ENCODE measurements at places on chromosomes 16 and 17.

- no peaks in the 10 kb centered on the region for H3K36me3 ChIP-seq
- H3K27me3 ChIP-seq: no peaks in the 10 kb centered on the region
- no peak for DNase-seq
Measured at GRCh38 chr16:49012961-49013726, 268.5 kb downstream of the CBLN1 start.

DNA sequence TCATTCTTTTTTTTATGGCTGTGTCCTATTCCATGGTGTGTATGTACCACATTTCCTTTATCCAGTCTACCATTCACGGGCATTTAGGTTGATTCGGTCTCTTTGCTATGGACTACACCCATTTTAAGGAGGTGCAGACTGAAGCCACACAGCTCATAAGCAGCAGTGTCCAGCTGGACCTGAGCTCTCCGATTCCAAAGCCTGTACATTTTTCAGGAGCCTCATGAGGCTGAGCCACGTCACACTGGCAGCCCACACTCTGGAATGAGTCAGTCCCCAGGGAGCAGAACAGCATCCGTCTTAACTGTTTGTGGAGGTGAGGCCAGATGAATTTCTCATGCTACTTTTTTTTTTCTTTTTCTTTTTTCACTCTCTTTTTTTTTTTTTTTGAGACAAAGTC is 116.1 kb downstream of the C16orf95 start:
- H3K27ac ChIP-seq: no peak overlapping the region
- H3K27me3 ChIP-seq: no peaks in the 10 kb centered on the region
- H3K4me3 ChIP-seq: no peak overlapping the region
- H3K36me3 ChIP-seq: no peaks in the 10 kb centered on the region
- peak; percentile 53 for DNase-seq
- H3K4me1 ChIP-seq: no peaks in the 10 kb centered on the region

GRCh38 chr17:9905902-9906301 is 831 bp upstream of the RCVRN start:
- H3K36me3 ChIP-seq: no peaks in the 10 kb centered on the region
- no peak overlapping the region for H3K27ac ChIP-seq
- peak; percentile 18 for DNase-seq
- no peaks in the 10 kb centered on the region for H3K27me3 ChIP-seq

DNA sequence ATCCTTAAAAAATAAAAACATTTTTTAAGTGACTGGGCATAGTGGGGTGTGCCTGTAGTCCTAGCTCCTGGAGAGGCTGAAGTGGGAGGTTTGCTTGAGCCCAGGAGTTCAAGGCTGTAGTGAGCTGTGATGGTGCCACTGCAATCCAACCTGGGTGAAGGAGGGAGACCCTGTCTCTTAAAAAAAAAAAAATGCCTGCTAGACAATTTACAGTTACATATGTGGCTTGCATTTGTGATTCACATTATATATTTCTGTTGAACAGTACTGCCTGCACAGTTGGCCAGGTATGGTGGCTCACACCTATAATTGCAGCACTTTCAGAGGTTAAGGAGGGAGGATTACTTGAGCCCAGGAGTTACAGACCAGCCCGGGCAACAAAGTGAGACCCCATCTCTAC is 23.4 kb downstream of the CBFB start:
- peaks cover 19% of the 10 kb centered on the region for H3K36me3 ChIP-seq
- H3K4me1 ChIP-seq: peaks cover 5% of the 10 kb centered on the region
- H3K4me3 ChIP-seq: no peak overlapping the region
- H3K27ac ChIP-seq: no peak overlapping the region
- H3K27me3 ChIP-seq: no peaks in the 10 kb centered on the region
- DNase-seq: no peak

DNA sequence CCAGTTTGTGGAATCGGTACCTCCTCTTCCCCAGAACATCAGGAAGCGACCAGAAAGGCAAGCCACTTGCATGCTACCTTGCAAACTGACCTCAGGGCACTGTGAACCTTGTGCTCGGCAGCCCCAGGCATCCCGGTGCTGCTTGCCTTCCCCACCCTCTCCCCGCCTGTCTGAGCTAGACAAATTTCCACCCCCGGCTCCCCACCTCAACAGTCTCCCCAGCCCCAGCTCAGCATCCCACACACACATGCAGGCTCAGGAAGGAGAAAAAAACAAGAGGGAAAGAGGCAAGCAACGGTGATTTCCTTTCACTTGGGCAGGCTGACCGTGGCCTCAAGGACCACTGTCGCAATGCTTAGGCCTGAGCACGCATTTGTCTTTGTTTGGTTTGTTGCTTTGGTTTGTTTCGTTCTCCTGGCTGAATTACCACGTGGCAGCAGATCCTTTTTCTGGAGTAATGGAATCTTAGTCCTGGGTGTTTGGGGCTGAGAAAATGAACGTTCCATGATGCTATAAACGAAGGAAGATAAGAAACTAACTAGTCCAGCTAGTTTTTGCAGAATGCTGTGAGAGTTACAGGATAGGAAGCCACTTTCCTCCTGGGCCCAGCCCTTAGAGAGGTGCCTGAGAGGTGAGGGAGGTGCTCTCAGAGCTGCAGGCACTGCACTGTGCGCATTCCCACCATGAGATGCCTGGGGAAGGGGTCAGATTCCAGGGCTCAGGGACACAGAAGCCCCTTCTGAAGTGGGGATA is 27.9 kb downstream of the SDK2 start:
- no peaks in the 10 kb centered on the region for H3K36me3 ChIP-seq
- no peaks in the 10 kb centered on the region for H3K27me3 ChIP-seq
- no peak for DNase-seq
- H3K4me1 ChIP-seq: peaks cover 35% of the 10 kb centered on the region

- H3K27me3 ChIP-seq: no peaks in the 10 kb centered on the region
- H3K27ac ChIP-seq: no peak overlapping the region
- H3K36me3 ChIP-seq: peaks cover 31% of the 10 kb centered on the region
- no peak overlapping the region for H3K4me3 ChIP-seq
Measured at GRCh38 chr16:30367349-30368009, 2.8 kb downstream of the TBC1D10B start.

DNA sequence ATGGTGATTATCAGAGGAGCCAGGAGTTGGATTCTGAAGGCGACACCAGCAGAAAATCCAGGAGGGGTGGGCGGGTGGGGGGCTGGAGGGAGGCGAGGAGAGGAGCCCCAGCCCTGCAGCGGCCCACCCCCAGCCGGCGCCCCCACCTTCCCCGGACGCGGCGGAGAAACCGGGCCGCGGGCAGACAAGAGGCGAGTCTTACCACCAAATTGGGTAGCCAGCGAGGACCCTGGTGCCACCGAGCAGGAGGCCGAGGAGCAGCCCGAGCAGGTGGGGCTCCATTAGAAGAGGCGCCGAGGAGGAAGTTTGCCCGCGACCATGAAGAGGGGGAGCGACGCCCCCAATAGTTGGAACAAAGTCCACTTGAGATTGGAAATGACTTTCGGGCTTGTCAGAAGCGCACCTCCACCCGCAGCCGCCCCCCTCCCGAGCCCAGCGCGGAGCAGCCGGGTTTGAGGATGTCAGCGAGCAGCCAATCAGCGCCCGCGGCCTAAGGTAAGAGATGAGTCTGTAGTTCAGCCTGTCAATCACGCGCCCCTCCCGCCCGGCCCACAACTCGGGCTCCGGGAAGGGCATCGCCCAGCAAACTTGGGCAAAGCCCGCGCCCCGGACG is at the start of gene WNT3:
Gene WNT3 (minus strand): TSS at position 377 of the 613 bp plus-strand sequence. CDS start 95 bp downstream, at position 282.
- no peak for DNase-seq
- H3K4me3 ChIP-seq: no peak within 1 kb of the TSS
- no peak within 1 kb of the TSS for H3K27ac ChIP-seq
- H3K27me3 ChIP-seq: 0 out of 2 replicates have a peak, but pooled peaks cover 2% of the 10 kb centered on the region
- H3K36me3 ChIP-seq: no peaks in the 10 kb centered on the region

- no peaks in the 10 kb centered on the region for H3K27me3 ChIP-seq
- H3K36me3 ChIP-seq: no peaks in the 10 kb centered on the region
- H3K27ac ChIP-seq: peak overlapping the region; percentile 72
Measured at GRCh38 chr17:8222380-8222629, 11.9 kb upstream of the AURKB start.

DNA sequence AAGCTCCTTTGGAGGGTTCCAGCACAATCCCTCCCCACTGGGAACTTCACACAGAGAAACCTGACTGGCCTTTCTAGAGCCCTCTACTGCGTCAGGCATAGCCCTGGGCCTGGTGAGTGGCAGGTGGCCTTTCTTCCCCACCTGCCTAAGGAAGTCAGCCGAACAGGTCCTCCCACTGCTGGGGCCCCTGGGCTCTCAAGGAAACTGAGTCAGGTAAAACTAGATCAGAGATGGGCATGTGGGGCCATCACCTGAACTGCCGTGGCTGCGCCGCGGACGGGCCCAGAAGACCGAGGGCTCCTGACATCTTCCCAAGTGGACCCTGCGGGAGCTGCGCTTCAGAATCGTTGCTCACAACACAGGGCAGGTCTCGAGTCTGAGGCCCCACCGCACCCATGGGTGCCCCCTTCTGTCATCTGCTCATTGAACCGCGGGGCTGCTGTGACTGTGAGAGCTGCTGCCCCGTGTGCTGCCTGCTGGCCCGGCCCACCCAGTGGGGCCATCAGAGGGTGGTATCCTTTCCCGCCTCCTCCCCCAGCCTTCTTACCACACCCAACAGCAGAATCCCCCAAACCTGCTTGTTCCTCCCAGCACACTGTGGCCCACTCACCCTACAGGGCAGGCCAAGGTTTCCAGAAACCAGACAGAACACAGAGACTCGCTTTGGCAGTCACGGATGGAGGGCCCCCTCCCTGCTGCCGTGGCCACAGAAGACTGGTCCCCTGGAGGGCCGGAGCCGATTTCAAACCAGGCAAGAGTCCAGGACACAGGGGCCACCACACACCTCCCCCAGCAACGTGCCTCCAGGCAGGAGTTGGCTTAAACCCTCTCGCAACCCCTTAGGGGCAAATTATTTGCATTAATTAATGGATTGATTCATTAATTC is 81.1 kb downstream of the TBC1D16 start:
- no peak for DNase-seq
- H3K36me3 ChIP-seq: no peaks in the 10 kb centered on the region
- H3K4me3 ChIP-seq: no peak overlapping the region
- H3K27me3 ChIP-seq: no peaks in the 10 kb centered on the region

GRCh38 chr17:31093866-31094599 is 744 bp upstream of the NF1 start:
- H3K4me3 ChIP-seq: peak overlapping the region; percentile 98
- no peaks in the 10 kb centered on the region for H3K36me3 ChIP-seq
- no peaks in the 10 kb centered on the region for H3K27me3 ChIP-seq

DNA sequence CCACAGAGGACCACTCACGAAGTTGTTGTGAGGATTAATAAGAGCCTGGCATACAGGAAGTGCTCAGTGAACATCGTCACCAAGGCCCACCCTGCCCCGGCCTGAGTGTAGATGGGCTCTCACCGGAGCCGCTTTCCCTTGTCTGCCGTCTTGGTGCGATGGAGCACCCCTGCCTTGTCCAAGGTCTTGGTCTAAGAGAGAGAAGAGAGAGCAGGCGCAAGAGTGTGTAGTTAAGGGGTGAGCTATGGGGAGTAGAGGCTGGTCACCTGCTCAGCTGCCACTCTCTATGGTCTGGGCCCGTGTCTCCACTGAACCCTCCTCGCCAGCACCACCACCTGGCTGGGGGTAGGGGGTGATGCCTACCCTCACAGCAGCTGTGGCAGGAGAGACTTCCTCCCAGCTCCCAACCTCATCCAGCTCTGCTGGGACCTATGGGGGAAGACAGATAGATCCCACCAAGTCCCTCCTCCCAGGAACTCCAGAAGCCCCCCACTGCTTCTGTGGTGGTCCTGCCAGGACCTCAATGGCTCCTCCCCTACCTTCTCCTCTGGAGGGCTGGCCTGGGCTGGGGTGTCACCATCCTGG is 28.7 kb downstream of the ARHGAP27 start:
- no peak overlapping the region for H3K27ac ChIP-seq
- no peak overlapping the region for H3K4me3 ChIP-seq
- H3K27me3 ChIP-seq: no peaks in the 10 kb centered on the region
- H3K36me3 ChIP-seq: no peaks in the 10 kb centered on the region
- DNase-seq: no peak

DNA sequence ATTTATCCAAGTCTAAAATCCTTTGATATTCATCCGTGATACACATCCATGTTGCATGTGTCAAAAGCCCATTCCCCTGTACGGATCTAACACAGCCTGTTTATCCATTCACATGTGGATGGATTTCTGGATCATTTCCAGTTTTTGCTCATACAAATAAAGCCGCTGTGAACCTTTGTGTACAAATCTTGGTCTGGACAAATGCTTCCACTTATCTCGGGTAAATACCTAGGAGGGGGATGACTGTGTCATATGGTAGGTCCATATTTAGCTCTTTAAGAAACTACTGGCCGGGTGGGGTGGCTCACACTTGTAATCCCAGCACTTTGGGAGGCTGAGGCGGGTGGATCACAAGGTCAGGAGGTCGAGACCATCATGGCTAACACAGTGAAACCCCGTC is 6.3 kb upstream of the TBCD start:
- H3K27ac ChIP-seq: no peak overlapping the region
- peaks cover 10% of the 10 kb centered on the region for H3K36me3 ChIP-seq
- no peak for DNase-seq
- no peak overlapping the region for H3K4me3 ChIP-seq
- no peaks in the 10 kb centered on the region for H3K27me3 ChIP-seq

GRCh38 chr16:88487920-88488851 is 35.1 kb downstream of the ZFPM1 start:
- DNase-seq: peak; percentile 49
- H3K4me1 ChIP-seq: peaks cover 15% of the 10 kb centered on the region
- H3K27ac ChIP-seq: no peak overlapping the region
- no peak overlapping the region for H3K4me3 ChIP-seq

DNA sequence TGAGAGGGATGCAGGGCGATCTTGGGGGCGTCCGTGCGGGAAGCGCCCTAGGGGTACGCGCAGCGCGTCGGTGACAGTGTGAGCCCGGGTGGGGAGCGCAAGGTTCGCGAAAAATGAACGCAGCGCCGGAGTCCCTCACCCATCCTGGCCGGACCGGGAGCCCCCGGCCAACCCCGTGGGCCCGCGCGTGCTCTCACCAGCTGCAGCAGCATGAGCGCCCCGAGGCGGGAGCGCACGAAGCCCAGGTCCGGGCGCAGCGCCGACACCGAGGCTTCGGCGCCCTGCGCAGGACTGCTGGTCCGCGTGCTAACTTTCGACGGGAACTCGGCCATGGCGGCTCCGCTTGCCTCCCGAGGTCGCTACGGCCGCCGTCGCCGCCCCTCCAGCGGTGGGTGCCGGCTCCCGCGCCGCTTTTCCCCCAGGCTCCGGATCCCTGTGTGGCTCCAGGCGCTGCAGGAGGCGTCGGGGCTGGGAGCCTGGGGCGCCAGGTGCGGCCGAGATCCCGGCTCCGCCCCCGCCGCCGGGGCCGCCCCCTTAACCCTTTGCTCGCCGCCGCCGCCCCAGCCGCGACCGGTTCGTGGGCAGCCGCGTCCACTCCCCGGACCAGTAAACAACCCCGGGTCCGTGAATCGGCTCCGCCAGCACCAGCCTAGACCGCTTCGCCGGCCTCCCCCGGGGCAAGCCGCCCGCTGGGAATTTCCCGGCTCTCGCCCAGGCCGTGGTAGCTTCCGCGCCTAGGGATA is at the start of gene PLLP:
Gene PLLP (minus strand): TSS at position 464 of the 743 bp plus-strand sequence. CDS start 132 bp downstream, at position 332.
- peak; percentile 52 for DNase-seq
- no peaks in the 10 kb centered on the region for H3K36me3 ChIP-seq
- peaks cover 22% of the 10 kb centered on the region for H3K27me3 ChIP-seq

DNA sequence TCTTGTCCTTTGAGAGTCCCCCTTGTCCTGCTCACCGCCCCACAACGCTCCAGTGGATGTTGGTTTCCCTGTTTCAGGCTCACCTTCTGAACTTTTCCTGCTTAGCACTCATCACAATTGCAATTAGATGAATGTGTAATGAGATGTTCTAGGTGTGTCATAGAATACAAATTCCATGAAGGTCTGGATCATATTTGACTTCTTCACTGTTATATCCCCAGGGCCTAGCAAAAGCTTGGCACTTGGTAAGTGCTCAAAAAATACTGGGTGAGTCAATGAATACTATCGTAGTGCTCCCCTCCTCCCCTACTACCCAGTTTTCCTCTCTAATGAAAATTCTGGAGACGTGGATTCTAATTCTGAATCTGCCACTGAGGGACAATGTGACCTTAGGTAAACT is 33.1 kb downstream of the DNAH3 start:
- H3K36me3 ChIP-seq: no peaks in the 10 kb centered on the region
- H3K27me3 ChIP-seq: no peaks in the 10 kb centered on the region
- H3K27ac ChIP-seq: no peak overlapping the region
- H3K4me1 ChIP-seq: no peaks in the 10 kb centered on the region
